ENCODE measurements at places on chromosomes 16 and 17.

- peak; percentile 91 for DNase-seq
These were observed at the start of gene PMFBP1 for GRCh38 chr16:72172105-72173034. TSS of gene PMFBP1 (minus strand) at chr16:72172155. CDS start at chr16:72171208, 947 bp downstream.

DNA sequence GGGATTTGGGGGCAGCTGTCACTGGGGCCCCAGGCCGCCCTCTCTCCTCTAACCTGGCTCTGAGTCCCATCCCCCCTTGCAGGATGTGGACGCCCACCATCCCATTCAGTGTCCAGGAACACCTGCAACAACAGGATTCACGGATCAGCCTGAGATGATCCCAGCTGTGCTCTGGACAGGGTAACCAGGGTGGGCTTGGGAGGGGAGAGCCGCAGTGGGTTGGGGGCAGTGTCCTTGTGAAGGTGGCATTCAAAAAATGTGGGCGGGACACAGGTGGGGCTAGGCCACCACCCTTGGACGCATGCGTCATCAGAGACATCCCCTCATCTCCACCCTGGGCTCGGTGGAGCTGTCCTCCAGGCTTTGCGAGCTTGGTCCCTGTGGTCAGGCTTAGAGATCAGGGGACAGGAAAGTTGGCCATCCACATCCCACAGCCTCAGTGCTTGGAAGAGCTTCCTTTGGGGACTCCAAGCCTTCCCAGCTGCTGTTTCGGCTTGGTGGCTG lies 19.1 kb downstream of the DEXI start:
- DNase-seq = no peak

GRCh38 chr17:81455387-81455786 lies 57.2 kb downstream of the ACTG1 start:
- no peak for DNase-seq

DNA sequence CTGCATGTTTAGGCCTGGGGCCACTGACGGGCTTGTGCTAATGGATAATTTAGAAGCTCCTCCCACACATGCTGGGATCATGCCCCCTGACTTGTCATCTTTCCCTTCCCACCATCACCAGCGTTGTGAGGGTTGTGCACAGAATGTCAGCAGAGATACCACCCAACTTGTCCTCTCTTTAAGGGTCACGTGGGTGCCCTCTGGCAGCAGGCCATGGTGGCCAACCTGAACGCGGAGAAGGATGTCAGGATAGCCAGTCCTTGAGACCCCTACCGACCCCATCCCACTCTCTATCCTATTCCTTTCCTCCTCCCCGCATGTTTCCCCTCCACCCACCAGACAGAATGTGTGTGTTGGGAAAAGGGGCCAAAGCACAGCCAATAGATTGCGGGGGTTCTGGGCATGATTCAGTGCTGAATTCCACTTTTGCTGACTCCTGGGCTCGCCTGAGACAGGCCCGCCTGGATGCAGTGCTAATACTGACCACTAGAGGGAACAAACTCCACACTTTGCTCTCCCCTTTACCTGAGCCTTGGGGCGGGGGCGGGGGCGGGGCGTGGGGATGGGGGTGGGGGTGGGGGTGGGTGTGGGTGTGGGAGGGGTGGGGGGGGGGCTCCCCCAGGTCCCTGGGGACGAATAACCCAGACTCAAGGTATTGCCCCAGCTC lies at the start of gene GH2:
Gene GH2, minus strand, starts transcription at position 10 of the 667 bp plus-strand sequence. CDS start 143 bp downstream, outside the sequence.
- DNase-seq = peak; percentile 62

DNA sequence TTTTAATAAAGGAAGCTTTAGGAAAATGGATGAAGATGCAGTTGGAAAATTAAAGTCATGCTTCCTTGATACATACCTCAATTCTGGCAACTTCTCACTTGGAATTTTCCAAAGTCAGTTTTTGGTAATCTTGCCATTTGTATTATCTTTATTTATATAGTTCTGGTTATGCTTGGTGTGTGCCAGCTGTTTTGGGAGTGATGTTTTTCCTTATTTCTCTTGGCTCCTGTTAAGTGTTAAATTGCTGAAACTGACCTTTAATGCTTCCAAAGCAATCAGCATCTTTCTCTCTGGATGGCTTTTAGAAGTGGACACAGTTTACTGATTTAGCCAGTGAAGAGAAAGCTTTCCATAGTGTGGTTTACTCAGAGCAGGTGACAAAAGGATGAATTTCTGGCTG lies 70.1 kb upstream of the HAS3 start:
- no peak for DNase-seq

GRCh38 chr16:89956505-89957215 lies 8.1 kb downstream of the DEF8 start:
- DNase-seq = no peak

GRCh38 chr17:12358477-12358876 lies 307.2 kb upstream of the MYOCD start:
- no peak for DNase-seq

DNA sequence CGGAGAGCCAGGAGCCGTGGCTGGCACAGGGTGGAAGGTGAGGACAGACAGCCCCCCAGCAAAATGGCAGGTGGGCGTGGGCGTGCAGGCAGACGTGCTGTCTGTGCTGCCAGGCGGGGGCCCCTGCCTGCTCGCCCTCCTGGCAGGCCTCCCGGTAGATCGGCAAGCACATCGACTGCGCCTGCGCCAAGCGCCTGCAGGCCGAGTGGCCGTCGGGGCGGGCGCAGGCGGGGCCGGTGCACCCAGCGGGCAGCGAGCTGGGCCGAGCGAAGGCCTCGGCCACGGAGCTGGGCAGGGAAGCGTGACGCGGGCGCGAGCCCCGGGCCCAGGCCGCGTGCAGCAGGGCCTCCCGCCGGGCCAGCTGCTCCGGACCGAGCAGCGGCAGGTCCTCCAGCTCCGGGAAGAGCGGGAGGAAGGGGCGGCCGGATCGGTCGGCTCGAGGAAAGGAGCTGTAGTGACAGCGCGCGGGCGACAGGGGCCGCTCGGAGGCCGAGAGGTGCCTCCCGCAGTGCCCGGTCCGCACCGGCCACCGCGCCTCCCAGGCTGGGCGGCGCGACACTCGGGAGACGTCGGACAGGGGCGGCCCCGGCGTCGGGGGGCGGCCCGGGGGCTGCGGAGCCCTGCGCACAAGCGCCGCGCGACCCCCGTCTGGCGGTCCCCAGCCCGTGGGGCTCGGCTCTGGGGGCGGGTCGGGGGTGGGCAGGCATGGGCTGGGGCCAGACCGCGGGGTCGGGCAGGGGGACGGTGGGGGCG lies 16.9 kb downstream of the GRIN2C start:
- DNase-seq = peak; percentile 66

- no peak for DNase-seq
These were observed 135.2 kb downstream of the FTO start for GRCh38 chr16:53839150-53839549.

DNA sequence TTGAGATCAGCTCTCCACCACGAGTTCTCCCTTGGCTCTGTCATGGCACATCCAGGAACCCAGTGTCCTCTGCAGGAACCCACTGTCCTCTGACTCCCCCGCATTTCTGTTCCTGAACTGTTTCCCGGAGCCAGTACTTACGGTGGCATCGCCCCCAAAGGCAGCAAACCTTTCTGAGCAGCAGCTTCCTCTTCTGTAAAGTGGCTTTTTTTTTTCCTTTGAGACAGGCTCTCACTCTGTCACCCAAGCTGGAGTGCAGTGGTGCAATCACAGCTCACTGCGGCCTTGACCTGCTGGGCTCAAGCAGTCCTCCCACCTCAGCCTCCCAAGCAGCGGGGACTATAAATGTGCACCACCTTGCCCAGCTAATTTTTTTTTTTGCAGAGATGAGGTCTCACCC lies 32.2 kb downstream of the NAGPA start:
- DNase-seq = no peak

- no peak for DNase-seq
These were observed 10.0 kb downstream of the SNN start for GRCh38 chr16:11677959-11678881.

GRCh38 chr16:78900044-78900811 lies 700.3 kb downstream of the MAF start:
- DNase-seq = no peak

DNA sequence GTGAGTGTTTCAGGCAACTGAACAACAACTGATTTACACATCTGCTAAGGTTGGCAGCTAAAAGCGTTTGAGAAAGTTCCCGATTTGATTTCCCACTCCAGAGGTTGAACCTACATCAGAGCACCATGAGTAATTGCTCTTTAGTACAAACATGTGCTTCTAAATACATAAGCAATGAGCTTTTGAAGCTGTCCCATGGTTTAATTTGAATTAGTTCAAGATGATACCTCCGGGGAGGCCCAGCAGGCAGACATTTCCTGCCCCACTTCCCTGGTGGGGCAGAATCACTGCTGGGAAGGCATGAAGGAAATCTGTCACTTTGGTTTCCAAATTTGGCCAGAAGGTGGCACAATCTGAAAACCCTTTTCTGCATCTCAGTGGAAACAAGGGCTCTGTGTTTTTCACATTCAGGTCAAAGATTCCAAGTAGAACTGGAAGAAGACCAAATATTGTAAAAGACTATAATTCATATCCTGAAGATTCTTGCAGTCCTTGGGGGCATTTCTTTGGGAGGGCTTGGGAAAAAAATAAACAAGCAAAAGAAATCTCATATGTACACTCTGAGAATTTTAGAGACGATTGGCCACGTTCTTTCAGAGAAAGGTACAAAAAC lies 176.2 kb upstream of the FAM20A start:
- DNase-seq = peak; percentile 85

DNA sequence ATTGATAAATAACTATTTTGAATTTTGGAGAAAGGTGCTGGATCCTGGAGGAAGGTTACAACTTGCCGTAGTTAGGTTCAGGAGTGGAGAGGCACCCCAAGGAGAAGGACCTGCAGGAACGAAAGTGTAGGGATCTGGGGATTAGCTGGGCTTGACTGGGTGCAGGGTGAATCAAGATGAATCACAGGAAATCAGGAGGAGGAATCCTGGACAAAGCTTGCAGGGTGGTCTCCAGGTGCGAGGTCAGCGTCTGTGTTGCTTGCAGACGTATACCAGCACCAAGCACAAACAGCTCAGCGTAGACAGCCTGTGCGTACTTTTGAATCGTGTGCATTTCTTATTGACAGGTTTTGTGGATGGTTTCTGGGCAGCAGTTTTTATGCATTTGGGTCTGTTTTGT lies 144.3 kb downstream of the MSI2 start:
- no peak for DNase-seq

GRCh38 chr17:7133424-7133823 lies 18.8 kb upstream of the ASGR2 start:
- DNase-seq = no peak

GRCh38 chr17:13582776-13583547 lies 18.8 kb downstream of the HS3ST3A1 start:
- no peak for DNase-seq

DNA sequence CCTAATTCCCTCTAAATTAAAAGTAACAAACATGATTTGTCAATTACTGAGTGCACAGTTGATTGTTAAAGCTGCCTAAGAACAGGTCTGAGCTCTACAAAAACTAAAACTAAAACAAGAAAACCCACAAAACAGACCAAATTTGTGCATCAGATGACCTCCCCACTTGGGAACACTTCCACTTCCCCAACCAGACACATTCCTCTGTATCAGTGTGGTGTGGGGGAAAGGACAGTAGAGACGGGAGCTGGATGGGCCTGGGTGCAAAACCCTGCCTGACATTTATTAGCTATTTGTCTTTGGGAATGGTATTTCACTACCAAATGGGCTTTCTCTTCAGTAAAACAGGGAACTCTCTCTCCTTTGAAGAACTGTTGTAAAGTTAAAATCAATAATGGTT lies 29.8 kb downstream of the STAT3 start:
- no peak for DNase-seq

DNA sequence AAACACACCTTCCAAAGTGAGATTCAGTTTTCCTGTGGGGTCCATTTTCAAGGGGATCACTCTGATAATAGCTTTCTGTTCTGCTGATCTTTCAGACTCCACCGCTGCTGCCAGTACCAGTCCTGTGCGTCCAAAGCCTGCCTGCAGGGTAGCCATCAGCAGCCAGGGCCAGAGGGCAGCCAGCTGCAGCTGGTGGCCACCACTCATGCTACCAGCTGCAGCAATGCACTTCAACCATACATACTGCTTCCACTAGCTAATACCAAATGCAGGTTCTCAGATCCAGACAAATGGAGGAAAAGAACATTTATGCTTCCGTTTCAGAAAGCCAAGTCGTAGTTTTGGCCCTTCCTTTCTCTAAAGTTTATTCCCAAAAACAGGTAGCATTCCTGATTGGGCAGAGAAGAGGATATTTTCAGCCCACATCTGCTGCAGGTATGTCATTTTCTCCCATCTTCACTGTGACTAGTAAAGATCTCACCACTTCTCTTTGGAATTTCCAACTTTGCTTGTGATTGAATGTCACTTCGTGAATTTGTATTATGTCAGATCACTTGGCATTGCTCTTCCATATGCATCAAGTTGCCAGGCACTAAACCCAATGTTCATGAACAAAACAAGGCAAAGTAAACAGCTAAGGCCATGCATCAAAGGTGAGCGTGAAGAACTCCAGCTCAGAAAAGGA lies 1.8 kb downstream of the RNF43 start:
- no peak for DNase-seq

DNA sequence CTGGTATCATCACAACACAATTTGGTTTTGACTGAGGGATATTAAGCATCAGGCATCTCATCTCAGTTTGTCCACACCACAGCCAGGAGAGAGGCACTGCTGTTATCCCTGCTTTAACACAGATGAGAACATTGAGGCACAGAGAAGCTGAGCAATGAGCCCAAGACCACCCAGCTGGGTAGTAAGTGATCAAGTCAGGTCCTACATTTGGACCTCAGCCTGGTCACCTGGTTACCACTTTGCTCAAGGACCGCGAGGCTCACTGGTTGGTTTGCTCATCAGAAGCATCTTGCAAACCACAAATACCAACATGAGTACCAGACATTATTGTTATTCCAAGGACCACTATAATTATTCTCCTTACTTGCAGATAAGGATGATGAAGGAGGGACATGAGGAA lies 245.5 kb downstream of the CBLN1 start:
- no peak for DNase-seq

DNA sequence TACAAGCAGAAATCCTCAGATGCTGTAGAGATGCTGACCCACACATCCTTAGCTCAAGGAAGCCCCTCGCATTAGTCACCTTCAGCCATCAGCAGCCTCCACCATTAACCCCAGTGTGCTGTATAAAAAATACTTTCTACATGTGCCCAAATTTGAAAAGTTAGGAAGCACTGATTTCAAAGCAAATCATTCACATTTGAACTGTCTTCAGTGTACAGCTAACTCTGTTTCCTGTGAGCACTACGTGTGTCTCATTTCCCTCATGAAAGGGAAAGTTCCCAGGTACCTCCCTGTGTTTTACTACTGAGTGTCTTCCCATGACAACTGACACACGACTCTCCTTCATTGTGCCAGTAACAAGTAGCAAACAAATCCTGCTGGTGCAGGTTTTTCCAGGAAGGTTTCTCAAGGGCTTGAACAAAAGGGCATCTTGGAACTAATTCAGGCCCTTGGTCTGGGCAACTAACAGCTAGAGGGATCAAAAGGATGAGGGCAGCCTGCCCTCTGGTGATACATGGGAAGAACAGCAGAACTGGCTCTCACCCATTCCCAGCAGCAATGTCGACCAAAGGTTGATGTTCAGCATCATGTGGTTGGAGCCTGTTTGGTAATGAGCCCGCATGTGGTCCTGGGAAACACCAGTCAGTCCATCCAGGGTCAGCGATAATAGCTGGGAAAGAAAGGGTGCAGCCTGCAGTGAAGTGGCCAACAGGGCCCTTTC lies 4.0 kb downstream of the SLC35B1 start:
- DNase-seq = peak; percentile 81

GRCh38 chr17:43644081-43644480 lies 17.6 kb downstream of the MEOX1 start:
- DNase-seq = no peak
